ENCODE measurements at places on chromosomes 7 and 10.

- H3K4me1 ChIP-seq, result peaks cover 14% of the 10 kb centered on the region
- H3K27ac ChIP-seq, result no peak overlapping the region
- DNase-seq, result no peak
- peaks cover 14% of the 10 kb centered on the region for H3K27me3 ChIP-seq
These were observed 3.4 kb downstream of the SCIN start for GRCh38 chr7:12573885-12574284.

DNA sequence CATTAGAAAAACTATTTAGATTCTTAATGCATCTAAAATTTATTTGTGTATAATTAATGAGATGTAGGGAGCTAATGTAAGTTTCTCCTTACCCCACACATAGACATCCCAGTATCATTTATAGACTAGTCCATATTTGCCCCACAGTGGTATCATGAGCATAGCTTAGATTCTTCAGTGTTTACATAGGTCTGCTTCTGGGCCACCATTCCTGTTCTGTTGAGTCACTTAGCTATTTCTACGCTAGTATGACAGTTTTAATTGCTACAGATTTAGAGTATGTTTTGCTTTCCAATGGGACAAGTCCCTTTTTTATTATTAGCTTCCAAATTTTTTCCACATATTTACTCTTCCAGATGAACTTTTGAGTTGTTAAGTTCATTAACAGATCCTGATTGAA is 69.4 kb downstream of the MCMBP start:
- H3K4me1 ChIP-seq, result peaks cover 37% of the 10 kb centered on the region
- no peak overlapping the region for H3K4me3 ChIP-seq
- DNase-seq, result no peak
- no peaks in the 10 kb centered on the region for H3K27me3 ChIP-seq
- no peak overlapping the region for H3K27ac ChIP-seq

DNA sequence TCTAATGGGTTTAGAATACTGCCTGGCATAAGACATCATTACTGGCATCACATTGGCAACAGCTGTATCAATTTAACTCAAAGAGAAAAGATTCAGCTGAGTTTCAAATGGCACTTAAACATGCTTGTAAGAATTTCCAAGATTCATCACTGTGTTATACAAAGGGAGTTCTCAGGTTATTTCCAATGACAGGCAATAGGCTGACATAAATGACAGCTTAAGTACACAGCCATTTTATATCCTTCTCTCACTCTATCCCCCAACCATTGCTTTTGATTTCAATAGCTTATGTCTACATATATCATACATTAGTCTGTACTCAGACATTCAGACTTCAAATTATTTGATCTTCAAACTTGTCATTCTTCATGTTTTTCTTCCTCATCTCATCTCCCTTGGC is 45.5 kb upstream of the CABCOCO1 start:
- H3K27me3 ChIP-seq, result no peaks in the 10 kb centered on the region
- no peaks in the 10 kb centered on the region for H3K36me3 ChIP-seq

DNA sequence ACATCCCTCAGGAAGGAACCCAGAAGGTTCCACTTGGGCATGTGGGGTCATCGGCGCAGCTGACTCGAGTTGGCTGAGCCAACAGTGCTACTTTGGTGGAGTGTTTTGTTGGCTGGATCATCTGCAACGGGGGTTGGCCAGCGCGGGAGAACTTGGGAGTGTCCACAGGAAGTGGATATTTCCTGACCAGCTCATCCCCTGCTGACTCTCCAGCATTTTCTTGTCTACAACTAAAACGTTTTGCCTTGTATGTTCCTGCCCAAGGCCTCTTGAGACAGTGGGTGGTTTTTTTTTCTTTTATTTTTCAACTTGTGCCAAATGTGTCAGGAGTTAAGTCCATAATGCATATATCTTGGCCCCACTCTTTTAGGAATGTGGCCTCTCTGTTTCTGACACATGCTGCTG is 208.6 kb downstream of the ZNF365 start:
- H3K4me3 ChIP-seq, result no peak overlapping the region
- peak; percentile 91 for DNase-seq
- H3K27ac ChIP-seq, result peak overlapping the region; percentile 59
- no peaks in the 10 kb centered on the region for H3K27me3 ChIP-seq
- H3K4me1 ChIP-seq, result no peaks in the 10 kb centered on the region

- no peak overlapping the region for H3K4me3 ChIP-seq
- H3K36me3 ChIP-seq, result no peaks in the 10 kb centered on the region
- no peak for DNase-seq
- no peaks in the 10 kb centered on the region for H3K4me1 ChIP-seq
These were observed 946.8 kb upstream of the POT1 start for GRCh38 chr7:125876431-125876830.

- no peaks in the 10 kb centered on the region for H3K4me1 ChIP-seq
- peaks cover 34% of the 10 kb centered on the region for H3K27me3 ChIP-seq
These were observed 22.0 kb downstream of the YKT6 start for GRCh38 chr7:44222776-44223261.

- H3K4me3 ChIP-seq, result no peak overlapping the region
- DNase-seq, result no peak
- no peaks in the 10 kb centered on the region for H3K36me3 ChIP-seq
- H3K27ac ChIP-seq, result no peak overlapping the region
These were observed 239.1 kb upstream of the AUTS2 start for GRCh38 chr7:69359003-69359700.

GRCh38 chr7:85289279-85289678 is 102.4 kb upstream of the SEMA3D start:
- no peak overlapping the region for H3K4me3 ChIP-seq
- no peaks in the 10 kb centered on the region for H3K36me3 ChIP-seq

- no peaks in the 10 kb centered on the region for H3K27me3 ChIP-seq
- DNase-seq, result no peak
- H3K4me1 ChIP-seq, result no peaks in the 10 kb centered on the region
- H3K27ac ChIP-seq, result no peak overlapping the region
- no peak overlapping the region for H3K4me3 ChIP-seq
- H3K36me3 ChIP-seq, result no peaks in the 10 kb centered on the region
These were observed 133.0 kb upstream of the ZNF32 start for GRCh38 chr10:43781480-43782361.

DNA sequence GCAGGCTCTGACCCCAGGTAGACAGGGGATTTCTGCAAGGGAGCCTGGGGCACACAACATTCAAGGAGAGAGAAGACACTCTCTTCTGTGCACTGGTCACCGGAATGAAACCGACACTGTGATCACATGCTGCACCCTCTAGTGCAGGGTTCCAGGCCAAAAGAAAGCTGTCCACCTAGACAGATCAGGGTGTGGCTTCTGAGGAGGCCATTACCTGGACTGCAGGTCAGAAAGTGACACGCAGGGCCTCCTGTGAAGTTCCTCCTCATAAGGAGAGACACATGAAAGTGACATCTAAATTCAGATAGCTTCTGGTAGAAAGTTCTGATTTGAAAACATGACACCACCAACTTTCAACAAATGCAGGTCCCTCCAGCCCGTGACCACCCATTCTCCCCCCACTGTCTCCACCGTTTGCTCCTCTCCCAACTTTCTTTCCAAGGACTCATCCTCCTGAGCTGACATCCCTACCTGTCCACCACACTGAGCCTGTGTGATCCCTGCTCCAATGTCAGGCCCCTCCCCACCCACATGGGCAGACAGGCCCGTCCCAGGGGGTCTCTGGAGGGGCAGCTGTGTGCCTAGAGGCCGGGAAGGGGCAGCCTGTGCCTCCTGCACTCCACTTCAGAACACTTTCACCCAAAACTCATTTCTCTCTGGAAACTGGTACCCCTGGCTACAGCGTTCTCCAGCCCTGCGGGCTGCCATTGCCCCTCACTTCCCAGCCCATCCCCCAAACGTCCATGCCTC is 198.0 kb downstream of the TNS3 start:
- peaks cover 16% of the 10 kb centered on the region for H3K4me1 ChIP-seq
- no peaks in the 10 kb centered on the region for H3K27me3 ChIP-seq
- H3K27ac ChIP-seq, result no peak overlapping the region
- no peaks in the 10 kb centered on the region for H3K36me3 ChIP-seq
- peak; percentile 39 for DNase-seq

DNA sequence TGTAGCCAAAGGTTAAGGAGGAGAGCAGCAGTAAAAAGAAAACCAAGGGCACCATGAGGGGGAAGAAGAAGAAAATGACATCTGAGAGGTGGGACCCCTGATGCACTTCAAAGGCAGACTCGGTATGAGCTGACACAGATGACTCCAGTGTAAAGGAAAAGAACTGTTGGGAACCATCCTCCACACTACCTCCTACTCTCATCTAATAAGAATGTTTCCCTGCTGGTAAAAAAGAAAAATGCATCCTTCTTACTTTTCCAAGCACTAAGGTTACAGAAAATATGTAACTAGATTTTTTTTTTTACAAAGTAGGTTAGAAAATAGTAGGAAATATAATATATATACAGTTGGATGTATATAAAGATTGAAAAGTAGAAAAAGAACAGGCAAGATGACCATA is 16.9 kb downstream of the TAS2R41 start:
- no peak overlapping the region for H3K4me3 ChIP-seq
- H3K36me3 ChIP-seq, result no peaks in the 10 kb centered on the region
- no peaks in the 10 kb centered on the region for H3K4me1 ChIP-seq
- H3K27ac ChIP-seq, result no peak overlapping the region
- no peaks in the 10 kb centered on the region for H3K27me3 ChIP-seq

GRCh38 chr7:114590298-114590697 is 175.7 kb downstream of the FOXP2 start:
- no peak for DNase-seq
- H3K27me3 ChIP-seq, result no peaks in the 10 kb centered on the region
- H3K4me1 ChIP-seq, result peaks cover 3% of the 10 kb centered on the region

- H3K27ac ChIP-seq, result no peak overlapping the region
- no peaks in the 10 kb centered on the region for H3K36me3 ChIP-seq
- no peak overlapping the region for H3K4me3 ChIP-seq
- H3K4me1 ChIP-seq, result no peaks in the 10 kb centered on the region
- DNase-seq, result no peak
- peaks cover 20% of the 10 kb centered on the region for H3K27me3 ChIP-seq
These were observed 5.2 kb downstream of the IGFBP1 start for GRCh38 chr7:45893374-45893995.

- peaks cover 8% of the 10 kb centered on the region for H3K36me3 ChIP-seq
- H3K27me3 ChIP-seq, result no peaks in the 10 kb centered on the region
- DNase-seq, result peak; percentile 64
These were observed 1.5 kb downstream of the FAM131B start for GRCh38 chr7:143360788-143361551.

- H3K36me3 ChIP-seq, result no peaks in the 10 kb centered on the region
- peak; percentile 85 for DNase-seq
- peaks cover 16% of the 10 kb centered on the region for H3K4me1 ChIP-seq
- H3K27me3 ChIP-seq, result no peaks in the 10 kb centered on the region
- peak overlapping the region; percentile 44 for H3K27ac ChIP-seq
These were observed 11.9 kb upstream of the TSPAN15 start for GRCh38 chr10:69439350-69439739.

DNA sequence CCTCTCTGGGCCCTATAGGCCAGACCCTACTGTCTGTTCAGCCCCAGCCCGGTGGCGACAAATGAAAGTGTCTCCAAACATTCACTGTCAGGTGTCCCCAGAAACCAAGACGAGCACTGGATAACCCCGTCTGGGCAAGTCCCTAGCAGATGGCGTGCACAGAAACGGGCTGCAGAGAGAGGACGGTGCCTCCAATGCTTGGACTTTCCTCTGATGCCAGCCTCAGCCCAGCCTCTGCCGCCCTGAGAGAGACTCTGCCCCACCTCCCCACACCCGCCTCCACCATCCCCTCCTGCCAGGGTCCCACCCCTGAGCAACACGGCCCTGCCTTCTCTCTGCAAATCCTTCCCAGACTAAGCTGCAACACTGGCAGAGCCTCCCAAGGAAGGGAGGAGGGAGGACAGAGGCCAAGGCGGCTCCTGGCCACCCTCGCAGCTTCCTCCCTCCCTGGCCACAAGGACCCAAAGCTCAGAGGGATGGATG is 7.4 kb upstream of the LFNG start:
- no peak overlapping the region for H3K27ac ChIP-seq
- peaks cover 7% of the 10 kb centered on the region for H3K4me1 ChIP-seq
- H3K4me3 ChIP-seq, result no peak overlapping the region
- no peaks in the 10 kb centered on the region for H3K36me3 ChIP-seq
- DNase-seq, result no peak

- H3K27me3 ChIP-seq, result no peaks in the 10 kb centered on the region
- peaks cover 32% of the 10 kb centered on the region for H3K36me3 ChIP-seq
- H3K27ac ChIP-seq, result peak overlapping the region; percentile 27
- H3K4me1 ChIP-seq, result peaks cover 50% of the 10 kb centered on the region
- DNase-seq, result no peak
These were observed 16.1 kb downstream of the OGDH start for GRCh38 chr7:44622342-44623151.

DNA sequence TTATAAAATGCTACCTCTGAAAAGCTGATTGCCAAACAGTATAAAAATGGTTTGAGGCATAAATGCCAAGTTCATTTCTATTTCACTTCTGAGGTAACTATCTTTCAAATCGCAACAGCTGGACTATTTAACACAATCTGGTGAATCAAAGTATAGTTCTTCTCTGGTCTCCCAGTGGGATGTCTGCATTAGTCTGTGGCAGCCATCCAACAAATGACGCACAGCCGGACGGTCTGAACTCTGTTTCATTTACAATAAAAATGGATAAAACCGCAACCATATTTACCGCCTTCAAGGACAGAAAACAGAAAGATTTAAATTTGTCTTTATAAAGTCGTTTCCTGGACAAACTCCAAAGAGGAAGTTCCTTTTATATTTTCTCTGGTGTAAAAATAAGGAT is 41.9 kb downstream of the ENO4 start:
- no peaks in the 10 kb centered on the region for H3K36me3 ChIP-seq
- no peak for DNase-seq
- H3K27me3 ChIP-seq, result no peaks in the 10 kb centered on the region

DNA sequence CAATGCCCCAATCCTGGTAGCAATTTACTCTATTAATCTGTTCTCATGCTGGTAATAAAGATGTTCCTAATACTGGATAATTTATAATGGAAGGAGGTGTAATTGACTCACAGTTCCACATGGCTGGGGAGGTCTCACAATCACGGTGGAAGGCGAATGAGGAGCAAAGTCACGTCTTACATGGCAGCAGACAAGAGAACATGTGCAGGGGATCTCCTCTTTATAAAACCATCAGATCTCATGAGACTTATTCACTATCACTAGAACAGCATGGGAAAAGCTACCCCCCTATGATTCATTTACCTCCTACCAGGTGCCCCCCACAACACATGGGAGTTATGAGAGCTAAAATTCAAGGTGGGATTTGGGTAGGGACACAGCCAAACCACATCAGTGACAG is 872.2 kb downstream of the ANKRD7 start:
- no peak for DNase-seq
- no peak overlapping the region for H3K27ac ChIP-seq
- H3K36me3 ChIP-seq, result no peaks in the 10 kb centered on the region
- H3K4me3 ChIP-seq, result no peak overlapping the region
- H3K27me3 ChIP-seq, result no peaks in the 10 kb centered on the region

DNA sequence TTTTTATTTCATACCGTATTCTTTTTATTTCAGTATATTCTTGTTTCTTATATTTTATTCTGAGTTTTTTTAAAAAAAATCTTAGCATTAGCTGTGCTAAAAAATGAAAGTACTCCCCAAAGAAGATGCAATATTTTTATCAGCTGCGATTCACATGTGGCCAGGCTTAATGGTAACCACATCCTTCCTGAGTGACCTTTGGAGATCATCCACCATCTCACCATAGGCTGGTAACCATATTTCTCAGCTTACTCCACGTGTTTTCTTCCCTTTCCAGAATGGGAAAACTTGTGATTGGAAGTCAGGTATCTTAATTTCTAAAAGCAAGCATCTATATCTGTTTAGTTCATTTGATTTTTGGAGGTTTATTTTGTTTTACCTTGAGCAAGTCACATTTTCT is 18.8 kb upstream of the LIPM start:
- H3K27ac ChIP-seq, result no peak overlapping the region
- H3K4me3 ChIP-seq, result no peak overlapping the region
- no peak for DNase-seq
- no peaks in the 10 kb centered on the region for H3K36me3 ChIP-seq

GRCh38 chr7:28677668-28678067 is 265.4 kb downstream of the CREB5 start:
- H3K4me3 ChIP-seq, result no peak overlapping the region
- no peak for DNase-seq
- H3K4me1 ChIP-seq, result no peaks in the 10 kb centered on the region
- H3K27ac ChIP-seq, result no peak overlapping the region
- no peaks in the 10 kb centered on the region for H3K27me3 ChIP-seq
- no peaks in the 10 kb centered on the region for H3K36me3 ChIP-seq

Data from sigmoid colon (tissue), 7 donors.